Umbilical cord (tissue), 2 donors: ENCODE measurements at places on chromosomes 7 and 10. TPM values are rescaled to one million over a fixed set of nuclear protein-coding genes. Genes with fewer than 3 reads are reported as not detected.

The OR13A1 gene
- total RNA-seq, result 0.72 TPM

- no peak for DNase-seq
Observed at GRCh38 chr7:140679186-140679585, 6.4 kb downstream of the ADCK2 start.

GRCh38 chr7:63072806-63073205 lies 925.8 kb upstream of the ZNF722 start:
- no peak for DNase-seq

The OR2A1 gene
- 6.3 TPM for total RNA-seq

The HSPB1 gene
- 57.5 TPM for total RNA-seq

DNA sequence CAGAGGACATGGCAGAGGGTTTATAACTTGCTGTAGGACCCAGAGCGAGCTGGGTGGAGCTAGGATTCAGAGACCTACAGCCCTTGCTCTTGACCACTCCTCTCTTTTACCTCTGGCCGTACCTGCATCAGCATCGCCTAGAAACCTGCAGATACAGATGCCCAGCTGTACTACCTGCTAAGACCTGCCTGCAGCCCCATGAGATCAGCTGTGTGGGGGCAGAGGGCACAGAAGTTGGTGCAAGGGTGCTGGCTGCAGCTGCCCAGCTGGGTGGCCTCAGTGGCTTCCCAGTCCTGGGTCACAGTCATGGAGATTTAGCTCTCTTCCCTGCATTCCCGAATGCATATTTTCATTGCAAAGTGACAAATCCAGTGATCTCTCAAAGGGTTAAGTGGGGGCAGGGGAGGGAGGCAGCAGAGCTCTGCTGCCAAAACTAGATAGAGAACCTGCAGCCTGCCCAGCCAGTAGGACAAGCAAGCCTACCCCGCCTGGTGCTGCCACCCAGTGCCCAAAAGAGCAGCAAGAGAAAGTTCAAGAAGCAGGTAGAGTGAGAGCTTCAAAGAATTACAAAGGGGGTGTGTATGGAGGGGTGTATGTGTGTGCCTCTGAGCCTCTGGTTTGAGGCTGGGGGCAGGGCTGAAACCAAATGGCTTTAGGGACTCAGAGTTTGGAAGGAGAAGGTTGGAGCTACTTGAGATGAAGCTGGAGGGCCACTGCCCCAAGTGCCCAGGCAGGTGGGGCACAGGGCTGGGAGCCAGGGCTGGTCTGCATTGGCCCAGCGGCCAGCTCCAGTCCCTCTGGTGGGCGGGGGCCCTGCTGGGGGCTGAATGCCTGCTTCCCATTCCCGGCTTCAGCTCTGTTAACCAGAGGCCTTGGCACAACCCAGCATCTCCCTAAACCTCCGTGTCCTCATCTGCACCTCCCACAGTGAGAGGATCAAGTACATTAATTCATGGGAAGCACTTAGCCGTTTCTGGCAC lies 6.9 kb downstream of the FAM241B start:
- DNase-seq, result no peak

The EGFR gene
- 23.4 TPM for total RNA-seq

DNA sequence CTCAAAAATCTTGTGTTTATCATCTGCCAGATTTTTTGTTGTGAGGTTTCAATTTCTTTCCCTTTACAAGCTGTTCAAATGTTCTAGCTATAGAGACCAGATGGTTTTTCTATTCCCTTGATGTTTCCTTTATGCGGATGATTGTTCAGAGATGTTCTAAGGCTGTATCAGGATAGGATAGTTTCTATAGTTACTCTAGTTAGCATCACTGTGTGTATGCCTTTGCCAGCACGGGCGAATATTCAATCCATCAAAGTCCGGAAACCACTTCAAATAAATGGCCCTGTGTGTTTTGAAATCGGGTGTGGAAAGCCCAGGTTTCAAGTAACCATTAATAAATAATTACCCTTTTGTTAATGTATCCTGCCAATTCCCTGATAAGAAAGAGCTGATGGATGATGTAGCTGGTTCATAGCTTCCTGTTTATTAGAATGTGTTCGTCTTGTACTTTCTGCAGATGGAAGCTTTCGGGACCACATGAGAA lies 149.8 kb upstream of the PRKCQ start:
- DNase-seq, result no peak
